ENCODE measurements at places on chromosomes 5 and 9. TPM values are rescaled to one million over a fixed set of nuclear protein-coding genes. Genes with fewer than 3 reads are reported as not detected.

PCDHAC2 gene
- 6.7 TPM for total RNA-seq

GRCh38 chr5:67272453-67273130 lies 76.0 kb upstream of the CD180 start:
- no peaks in the 10 kb centered on the region for H3K27me3 ChIP-seq
- DNase-seq = no peak
- H3K4me3 ChIP-seq = no peak overlapping the region
- peaks cover 6% of the 10 kb centered on the region for H3K4me1 ChIP-seq
- no peaks in the 10 kb centered on the region for H3K36me3 ChIP-seq

- no peak overlapping the region for H3K27ac ChIP-seq
- H3K4me1 ChIP-seq = no peaks in the 10 kb centered on the region
- H3K4me3 ChIP-seq = no peak overlapping the region
- DNase-seq = no peak
- no peaks in the 10 kb centered on the region for H3K27me3 ChIP-seq
These were observed 1446.2 kb downstream of the MAT2B start for GRCh38 chr5:164951570-164951969.

DNA sequence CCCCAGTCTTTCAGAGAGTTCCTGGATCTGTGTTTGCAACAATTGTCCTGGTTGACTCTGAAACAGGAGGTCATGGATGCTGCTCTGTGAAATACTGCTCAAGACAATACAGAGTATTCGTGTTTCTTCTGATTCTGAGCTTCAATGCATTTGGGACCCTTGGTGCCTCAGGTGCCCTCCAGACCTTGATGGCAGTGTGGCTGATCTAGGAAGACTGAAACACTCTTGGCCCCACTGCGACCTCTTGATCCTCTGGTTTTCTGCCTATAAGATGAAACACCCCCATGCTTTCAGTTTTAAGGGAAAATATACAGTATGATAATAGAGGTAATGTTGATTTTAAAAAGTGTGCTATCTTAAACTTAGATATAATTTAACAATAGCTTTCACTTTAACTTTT lies 67.6 kb downstream of the GDNF start:
- DNase-seq = no peak
- H3K27me3 ChIP-seq = no peaks in the 10 kb centered on the region
- H3K36me3 ChIP-seq = no peaks in the 10 kb centered on the region

- H3K27me3 ChIP-seq = no peaks in the 10 kb centered on the region
- H3K4me1 ChIP-seq = peaks cover 14% of the 10 kb centered on the region
- H3K4me3 ChIP-seq = no peak overlapping the region
- no peak overlapping the region for H3K27ac ChIP-seq
- no peak for DNase-seq
These were observed 14.1 kb downstream of the SLC25A46 start for GRCh38 chr5:110752953-110753352.
